ENCODE measurements at places on chromosomes 4 and X. TPM values are rescaled to one million over a fixed set of nuclear protein-coding genes. Genes with fewer than 3 reads are reported as not detected.
A peak's percentile ranks its signal among the peaks of the same experiment; 100 is the strongest.

DNA sequence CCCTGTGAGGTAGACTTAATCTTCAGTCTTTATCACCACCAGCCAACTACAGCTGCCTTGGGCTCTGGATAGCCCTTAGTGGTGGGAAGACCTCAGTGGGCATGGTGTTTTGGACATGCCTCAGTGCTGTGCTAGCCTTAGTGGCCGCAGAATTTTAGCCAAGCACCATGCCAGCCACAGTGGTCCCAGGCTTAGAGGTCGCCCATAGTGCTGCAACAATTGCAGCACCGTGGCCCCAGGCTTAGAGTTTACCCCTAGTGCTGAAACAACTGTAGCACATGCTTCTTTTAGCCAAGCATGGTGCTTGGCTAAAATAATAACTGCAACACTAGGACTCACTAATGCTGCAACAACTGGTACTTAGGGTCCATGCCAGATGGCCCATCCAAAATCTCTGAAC is 38.9 kb upstream of the SULT1B1 start:
- H3K36me3 ChIP-seq, result no peaks in the 10 kb centered on the region
- no peak for DNase-seq
- H3K27me3 ChIP-seq, result no peaks in the 10 kb centered on the region
- H3K4me1 ChIP-seq, result no peaks in the 10 kb centered on the region

Gene CT45A10
- total RNA-seq, result not detected

- H3K27me3 ChIP-seq, result no peaks in the 10 kb centered on the region
- H3K27ac ChIP-seq, result no peak overlapping the region
- no peaks in the 10 kb centered on the region for H3K4me1 ChIP-seq
- DNase-seq, result no peak
Measured at GRCh38 chrX:27679281-27679680, 89.1 kb downstream of the DCAF8L2 start.

DNA sequence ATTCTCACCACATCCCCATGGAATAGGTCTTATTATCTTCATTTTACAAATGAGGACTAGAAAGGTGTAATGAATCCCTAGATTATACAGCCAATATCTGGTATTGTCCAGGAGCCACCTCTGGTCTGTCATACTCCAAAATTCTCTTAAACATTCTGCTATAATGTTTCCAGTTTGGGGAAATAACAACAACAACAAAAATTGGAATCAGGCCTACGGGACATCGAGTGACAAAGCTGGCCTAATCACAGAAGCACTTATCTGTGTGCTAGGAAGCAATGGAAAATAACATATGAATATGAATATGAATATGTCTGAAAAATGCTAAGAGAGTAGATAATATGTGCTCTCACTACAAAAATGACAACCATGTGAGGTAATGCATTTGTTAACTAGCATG is 264.1 kb downstream of the GASK1B start:
- H3K27me3 ChIP-seq, result no peaks in the 10 kb centered on the region
- no peaks in the 10 kb centered on the region for H3K36me3 ChIP-seq
- H3K4me1 ChIP-seq, result no peaks in the 10 kb centered on the region
- H3K4me3 ChIP-seq, result no peak overlapping the region
- DNase-seq, result no peak

- H3K36me3 ChIP-seq, result no peaks in the 10 kb centered on the region
- H3K4me3 ChIP-seq, result no peak overlapping the region
- no peaks in the 10 kb centered on the region for H3K27me3 ChIP-seq
- H3K4me1 ChIP-seq, result no peaks in the 10 kb centered on the region
- DNase-seq, result peak; percentile 55
Measured at GRCh38 chrX:26649534-26649933, 433.6 kb downstream of the MAGEB5 start.

- H3K27ac ChIP-seq, result no peak overlapping the region
- no peaks in the 10 kb centered on the region for H3K36me3 ChIP-seq
- no peak overlapping the region for H3K4me3 ChIP-seq
- H3K4me1 ChIP-seq, result peaks cover 2% of the 10 kb centered on the region
Measured at GRCh38 chrX:10617999-10618351, 2.4 kb downstream of the MID1 start.

GRCh38 chrX:118823263-118824172 is at the start of gene ZCCHC12:
Gene ZCCHC12, plus strand, starts transcription at chrX:118823824. Its CDS starts 1,421 bp downstream, at chrX:118825245.
- peak; percentile 65 for DNase-seq
- H3K27ac ChIP-seq, result no peak within 1 kb of the TSS
- peaks cover 4% of the 10 kb centered on the region for H3K4me1 ChIP-seq

DNA sequence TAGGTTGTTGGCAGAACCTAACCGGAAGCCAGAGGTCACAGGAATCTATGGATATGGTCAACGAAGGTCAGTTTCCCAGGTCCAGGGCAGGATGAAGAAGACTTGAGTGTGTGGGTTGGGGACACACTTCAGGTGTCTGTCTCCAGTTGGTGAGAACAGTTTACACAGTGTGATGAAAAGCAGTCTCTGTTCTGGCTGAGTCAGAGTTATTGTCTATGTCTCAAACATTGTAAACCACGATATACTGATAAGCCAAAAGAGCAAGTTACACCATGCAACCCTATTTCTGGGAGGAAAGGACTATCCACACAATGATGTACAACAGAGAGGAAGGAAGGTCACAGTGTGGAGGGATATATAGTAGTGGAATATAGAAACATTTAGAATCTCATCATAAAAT is 187.1 kb upstream of the C1QTNF7 start:
- H3K27me3 ChIP-seq, result peaks cover 2% of the 10 kb centered on the region
- no peak overlapping the region for H3K4me3 ChIP-seq
- peaks cover 8% of the 10 kb centered on the region for H3K4me1 ChIP-seq
- H3K27ac ChIP-seq, result no peak overlapping the region
- no peaks in the 10 kb centered on the region for H3K36me3 ChIP-seq

DNA sequence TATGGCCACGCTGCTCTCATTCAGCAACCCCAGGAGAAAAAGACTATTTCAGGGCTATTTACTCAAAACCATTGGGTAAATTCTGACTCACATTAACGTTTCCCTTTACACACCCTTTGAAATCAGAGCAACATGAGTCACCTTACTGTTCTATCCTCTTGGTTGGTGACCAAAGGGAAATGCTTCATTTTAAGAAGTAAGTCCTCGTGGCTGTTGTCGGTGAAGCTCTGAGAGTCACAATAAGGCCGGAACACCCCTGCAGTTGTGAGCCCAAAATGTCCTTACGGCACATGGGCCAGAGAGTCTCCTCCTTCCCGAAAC is 56.3 kb upstream of the SPRY1 start:
- no peak overlapping the region for H3K27ac ChIP-seq
- DNase-seq, result no peak
- H3K27me3 ChIP-seq, result peaks cover 5% of the 10 kb centered on the region
- H3K4me1 ChIP-seq, result no peaks in the 10 kb centered on the region
- no peak overlapping the region for H3K4me3 ChIP-seq

DNA sequence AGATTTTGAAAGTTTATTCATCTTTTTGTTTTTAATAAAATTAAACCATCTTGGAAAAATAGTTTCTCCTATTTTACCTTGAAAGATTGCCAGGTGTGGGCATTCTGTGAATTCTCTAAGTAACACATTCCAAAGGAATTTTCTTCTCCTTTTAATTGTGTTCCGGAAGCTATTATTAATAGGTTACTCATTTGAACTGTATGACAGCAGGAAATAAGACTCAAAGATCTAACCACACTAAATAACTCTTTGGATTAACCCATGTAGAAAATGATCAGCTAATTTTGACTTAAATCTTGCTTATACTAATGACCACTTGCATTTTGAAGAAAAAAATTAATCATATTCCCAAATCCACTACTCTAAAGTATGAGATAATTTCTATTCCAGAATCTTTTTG is 17.6 kb upstream of the CCNI start:
- no peaks in the 10 kb centered on the region for H3K36me3 ChIP-seq
- no peak overlapping the region for H3K4me3 ChIP-seq
- peaks cover 7% of the 10 kb centered on the region for H3K4me1 ChIP-seq

GRCh38 chrX:129940721-129941120 is 34.8 kb downstream of the UTP14A start:
- no peak overlapping the region for H3K4me3 ChIP-seq
- no peaks in the 10 kb centered on the region for H3K36me3 ChIP-seq
- peaks cover 23% of the 10 kb centered on the region for H3K27me3 ChIP-seq
- peaks cover 8% of the 10 kb centered on the region for H3K4me1 ChIP-seq
- DNase-seq, result no peak

- H3K27me3 ChIP-seq, result no peaks in the 10 kb centered on the region
- no peak overlapping the region for H3K4me3 ChIP-seq
- no peak for DNase-seq
- H3K36me3 ChIP-seq, result peaks cover 16% of the 10 kb centered on the region
- H3K4me1 ChIP-seq, result peaks cover 4% of the 10 kb centered on the region
Measured at GRCh38 chr4:185275501-185275900, 66.1 kb downstream of the SNX25 start.

Gene SASH3
- total RNA-seq, result 115 TPM

DNA sequence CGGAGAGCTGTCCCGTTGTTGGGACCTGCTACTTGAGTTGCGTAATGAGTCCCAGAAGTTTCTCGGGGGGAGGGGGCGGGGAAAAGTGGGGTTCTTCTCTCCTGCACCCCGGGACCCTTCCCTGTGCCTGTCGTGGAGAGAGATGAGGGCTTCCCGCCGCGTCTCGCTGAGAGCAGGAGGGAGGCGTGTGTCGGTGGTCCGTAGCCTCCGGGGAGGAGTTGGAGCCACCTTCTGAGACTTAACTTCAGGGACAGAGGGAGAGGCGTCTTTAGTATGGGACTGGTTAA is 698 bp downstream of the AFF1 start:
- no peak for DNase-seq
- H3K27ac ChIP-seq, result peak overlapping the region; percentile 98

Gene FAM9B
- not detected for total RNA-seq

Gene NPNT
- 0.12 TPM for total RNA-seq

DNA sequence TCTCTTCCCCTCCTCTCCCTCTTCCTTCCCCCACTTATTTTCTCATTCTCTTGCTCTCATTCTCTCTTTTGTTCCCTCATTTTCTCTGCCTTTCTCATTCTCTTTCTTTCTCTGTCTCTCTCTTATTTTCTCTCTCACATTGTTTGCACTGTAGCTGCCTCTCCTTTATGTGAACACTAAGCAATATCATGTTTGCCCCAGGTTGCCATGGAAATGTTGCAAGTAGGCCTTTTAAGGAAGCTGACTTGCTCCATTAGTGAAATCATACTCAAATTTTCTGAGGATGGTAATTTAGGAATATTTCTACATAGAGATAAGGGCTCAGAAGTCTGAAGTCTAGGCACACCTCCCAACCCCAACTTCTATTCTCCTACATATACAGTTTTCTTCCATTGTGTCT is 130.1 kb downstream of the EDA start:
- H3K4me3 ChIP-seq, result no peak overlapping the region
- H3K36me3 ChIP-seq, result no peaks in the 10 kb centered on the region
- H3K27me3 ChIP-seq, result no peaks in the 10 kb centered on the region
- DNase-seq, result no peak
- H3K4me1 ChIP-seq, result no peaks in the 10 kb centered on the region
- H3K27ac ChIP-seq, result no peak overlapping the region

Gene APELA
- not detected for total RNA-seq

Measured in activated CD4-positive, alpha-beta T cell treated with anti-CD3 and anti-CD28 coated beads, Interleukin-2, amount 10 ng/mL, durations not matched to agents 24 days and 14 days (primary cell).